Fibroblast of the aortic adventitia (primary cell): ENCODE measurements at places on chromosomes 13 and 19.

DNA sequence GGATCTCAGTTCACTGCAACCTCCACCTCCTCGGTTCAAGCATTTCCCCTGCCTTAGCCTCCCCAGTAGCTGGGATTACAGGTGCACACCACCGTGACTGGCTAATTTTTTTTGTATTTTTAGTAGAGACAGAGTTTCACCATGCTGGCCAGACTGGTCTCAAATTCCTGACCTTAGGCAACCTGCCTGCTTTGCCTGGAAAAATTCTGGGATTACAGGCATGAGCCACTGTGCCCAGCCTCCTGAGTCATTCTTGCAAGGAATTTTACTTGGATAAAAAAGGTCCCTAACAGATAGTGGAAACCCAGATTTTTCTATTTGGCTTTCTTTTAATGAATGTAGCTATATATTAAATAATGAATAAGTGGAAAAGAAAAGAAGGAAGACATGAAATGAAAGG is 449.9 kb upstream of the ATXN8OS start:
- DNase-seq = no peak

DNA sequence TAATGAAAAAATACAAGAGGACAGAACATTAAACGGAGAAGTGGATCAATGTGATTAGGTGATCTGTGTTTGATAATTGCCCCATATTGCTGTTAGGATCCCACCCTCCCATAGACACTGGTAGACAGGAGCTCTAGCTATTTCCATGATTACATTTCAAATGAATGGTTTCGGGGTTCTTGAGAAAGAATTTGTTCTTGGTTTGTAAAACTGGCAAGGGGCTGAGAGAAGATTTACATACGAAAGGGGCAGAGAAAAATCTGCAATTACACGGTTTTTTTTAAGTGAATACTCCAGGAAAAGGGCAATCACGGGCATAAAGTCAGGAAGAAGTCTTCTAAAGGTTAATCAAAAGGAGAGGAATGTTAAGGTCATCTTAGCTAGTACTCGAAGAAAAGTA is 2125.7 kb upstream of the PCDH20 start:
- DNase-seq = no peak

DNA sequence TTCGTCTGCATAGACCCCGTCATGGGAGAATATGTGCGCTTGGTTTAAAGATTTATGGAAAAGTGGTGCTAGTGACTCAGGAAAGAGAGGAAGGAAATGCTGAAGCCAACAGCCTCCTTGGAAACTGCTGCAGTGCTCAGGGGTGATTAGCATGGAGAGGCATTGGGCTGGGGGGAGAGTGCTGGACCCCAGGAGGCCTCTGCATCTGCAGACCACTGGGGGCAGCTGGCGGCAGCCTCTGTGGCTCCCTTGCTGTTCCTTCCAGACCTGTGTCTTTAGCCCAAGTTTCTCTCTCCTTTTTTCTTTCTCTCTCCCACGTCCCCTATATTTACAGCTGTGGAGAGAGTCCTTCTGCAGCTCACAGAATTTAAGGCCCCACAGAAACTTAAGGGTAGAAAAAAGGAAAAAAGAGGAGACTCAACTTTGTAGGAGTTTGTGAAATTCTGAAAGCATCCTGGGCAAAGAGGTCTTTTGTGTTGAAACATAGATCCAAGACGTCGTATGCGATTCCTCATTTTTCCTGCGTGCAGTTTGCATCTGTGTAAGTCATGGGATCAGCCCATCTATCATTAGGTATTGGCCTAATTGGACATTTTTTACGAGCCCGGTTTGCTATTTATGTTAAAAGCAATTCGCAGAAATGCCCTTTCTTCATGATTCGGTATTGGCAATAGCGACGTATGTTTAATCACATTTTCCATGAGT is 116.2 kb upstream of the ZNF536 start:
- no peak for DNase-seq

- DNase-seq = no peak
Observed at GRCh38 chr13:104057861-104058260, 991.6 kb upstream of the SLC10A2 start.

DNA sequence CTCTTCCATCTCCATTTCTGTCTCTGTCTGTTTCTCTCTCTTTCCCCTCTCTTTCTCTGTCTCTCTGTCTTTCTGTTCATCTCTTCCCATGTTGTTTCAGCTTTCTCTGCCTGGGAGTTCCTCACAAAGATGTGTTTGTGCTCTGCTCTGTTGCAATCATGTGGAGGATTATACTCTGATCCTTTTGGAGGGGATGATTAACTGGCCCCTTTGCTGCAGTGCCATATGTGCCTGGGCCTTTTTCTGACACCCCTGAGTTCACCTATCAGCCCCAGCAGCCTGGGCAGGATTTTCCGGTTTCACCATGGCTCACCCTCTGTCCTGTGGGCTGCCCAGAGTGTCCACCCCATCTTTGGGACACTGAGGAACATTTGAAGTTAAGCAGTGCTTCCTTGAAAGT is 9.0 kb upstream of the TEX26 start:
- DNase-seq = no peak

- DNase-seq = no peak
Observed at GRCh38 chr13:71214821-71215220, 652.2 kb downstream of the DACH1 start.

- DNase-seq = no peak
Observed at GRCh38 chr19:2280633-2281264, 1.2 kb downstream of the PEAK3 start.

- peak; percentile 20 for DNase-seq
Observed at GRCh38 chr19:37855098-37855497, 51.3 kb downstream of the WDR87 start.

DNA sequence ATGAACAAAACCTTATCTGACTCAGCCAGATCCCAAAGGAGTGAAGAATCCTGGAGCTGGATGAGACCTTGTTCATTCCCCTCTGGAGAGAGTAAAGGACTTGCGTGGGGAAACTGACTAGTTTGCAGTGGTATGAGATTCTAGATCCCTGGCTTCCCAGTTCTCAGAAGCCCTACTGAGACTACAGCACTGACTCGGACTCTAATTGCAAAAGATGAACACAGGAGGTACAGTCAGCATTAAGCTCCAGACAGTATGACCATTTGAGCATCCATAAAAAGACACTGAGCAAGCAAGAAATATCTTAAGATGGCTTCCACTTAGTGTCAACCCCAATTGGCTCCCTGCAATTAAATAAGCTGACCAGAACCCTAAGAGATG is 6.8 kb downstream of the ZC3H4 start:
- DNase-seq = peak; percentile 79

DNA sequence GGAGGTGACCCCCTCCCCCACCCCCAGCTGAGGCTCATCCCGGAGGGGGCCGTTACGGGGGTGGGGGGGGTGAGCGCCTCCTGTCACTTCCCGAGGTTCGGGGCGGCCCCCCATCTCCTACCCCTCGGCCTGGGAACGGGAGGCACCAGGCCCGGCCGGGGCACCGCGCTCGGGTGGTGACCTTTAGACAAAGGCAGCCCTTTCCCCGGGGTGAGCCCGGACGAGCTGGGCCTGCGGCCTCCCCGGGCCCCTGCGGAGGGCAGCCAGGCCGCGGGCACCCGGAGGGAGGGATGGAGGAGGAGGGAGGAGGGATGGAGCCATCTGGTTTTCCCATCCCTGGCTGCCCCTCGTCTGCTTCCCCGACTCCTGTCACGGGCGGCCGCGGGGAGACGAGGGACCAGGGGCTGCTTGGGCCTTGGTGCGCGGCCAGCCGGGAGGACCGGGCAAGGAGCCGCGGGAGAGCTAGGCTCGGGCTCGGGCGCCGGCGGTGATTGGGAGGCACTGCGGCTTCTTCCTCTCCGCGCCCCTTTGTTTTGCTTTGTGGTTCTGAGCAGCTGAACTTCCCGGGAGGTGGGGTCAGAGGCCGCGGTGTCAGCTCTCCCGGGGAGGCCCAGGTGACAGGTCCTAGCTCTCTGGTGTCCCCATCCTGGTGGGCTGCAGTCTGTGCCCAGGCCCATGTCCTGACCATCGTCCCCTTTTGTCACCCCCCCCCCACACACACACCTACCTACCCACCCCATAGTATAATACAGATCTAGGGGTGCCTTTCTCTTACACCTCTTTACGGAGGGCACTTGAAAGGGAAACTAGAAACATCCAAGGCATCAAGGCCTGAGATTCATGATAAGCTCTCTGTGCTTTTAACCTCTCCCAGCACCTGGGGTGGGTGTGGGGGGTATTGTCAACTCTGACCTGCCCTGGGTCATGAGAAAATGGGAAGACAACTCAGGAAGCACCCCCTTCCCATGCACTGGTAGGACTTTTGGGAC is 1.3 kb downstream of the BICRA start:
- DNase-seq = no peak

- no peak for DNase-seq
Observed at GRCh38 chr19:19649580-19649995, 6.1 kb upstream of the GMIP start.

DNA sequence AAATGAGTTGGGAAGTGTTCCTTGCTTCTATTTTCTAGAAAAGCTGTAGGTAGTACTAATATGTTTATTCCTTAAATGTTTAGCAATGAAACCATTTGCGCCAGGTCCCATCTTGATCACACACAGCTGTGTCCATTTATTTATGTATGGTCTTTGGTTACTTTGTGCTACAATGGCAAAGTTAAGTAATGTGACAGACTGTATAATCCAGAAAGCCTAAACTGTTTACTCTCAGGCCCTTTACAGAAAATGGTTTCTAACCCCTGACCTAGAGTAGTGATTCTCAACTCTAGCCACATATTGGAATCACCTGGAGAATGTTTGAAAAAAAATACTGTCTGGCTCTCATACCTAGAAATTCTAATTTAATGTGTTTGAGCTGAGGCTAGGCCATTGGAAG is 21.3 kb downstream of the SLC46A3 start:
- no peak for DNase-seq

- no peak for DNase-seq
Observed at GRCh38 chr13:98223741-98224140, 46.7 kb upstream of the RNF113B start.

GRCh38 chr13:71879129-71879535 is 12.1 kb upstream of the DACH1 start:
- DNase-seq = no peak

GRCh38 chr19:13727798-13728197 is 36.5 kb upstream of the MRI1 start:
- DNase-seq = peak; percentile 90
